Vein endothelial cell (primary cell): ENCODE measurements at places on chromosomes 6 and 20. TPM values are rescaled to one million over a fixed set of nuclear protein-coding genes. Genes with fewer than 3 reads are reported as not detected.

The FBXL4 gene
- 9.8 and 14.2 TPM in 2 replicates for total RNA-seq

The IMPG1 gene
- 0.29 TPM in 1 of 2 replicates, not detected in the other for total RNA-seq

The WFDC5 gene
- total RNA-seq, result not detected in 2 replicates

The C6orf132 gene
- total RNA-seq, result 0.38 and 0.65 TPM in 2 replicates

The ZSCAN23 gene
- total RNA-seq, result 0.33 and 1.8 TPM in 2 replicates

The PAX1 gene
- total RNA-seq, result not detected in 2 replicates

The FAM162B gene
- 0.33 TPM in 1 of 2 replicates, not detected in the other for total RNA-seq

The PTK7 gene
- 12.0 and 35.6 TPM in 2 replicates for total RNA-seq

The LINC00237 gene
- total RNA-seq, result not detected in 2 replicates

The CGA gene
- total RNA-seq, result not detected in 2 replicates

The C20orf204 gene
- 3.6 and 3.9 TPM in 2 replicates for total RNA-seq

The GRM1 gene
- 0.10 TPM in 1 of 2 replicates, not detected in the other for total RNA-seq

The RBPJL gene
- not detected in 2 replicates for total RNA-seq

The PPP1R11 gene
- total RNA-seq, result 34.6 and 35.3 TPM in 2 replicates

The PLN gene
- total RNA-seq, result not detected in 2 replicates

The ETV7 gene
- total RNA-seq, result 0.33 and 0.48 TPM in 2 replicates

The ZSCAN9 gene
- 16.7 and 20.6 TPM in 2 replicates for total RNA-seq

The FRK gene
- under 0.01 and 0.10 TPM in 2 replicates for total RNA-seq

The NMBR gene
- total RNA-seq, result under 0.01 TPM in 1 of 2 replicates, not detected in the other

The PRPH2 gene
- 0.48 and 1.3 TPM in 2 replicates for total RNA-seq

The MTFR2 gene
- 2.0 and 4.8 TPM in 2 replicates for total RNA-seq

The ZFAND3 gene
- total RNA-seq, result 17.4 and 19.3 TPM in 2 replicates

The CGAS gene
- 3.3 and 6.3 TPM in 2 replicates for total RNA-seq

The ID4 gene
- total RNA-seq, result not detected in 2 replicates

The BFSP1 gene
- total RNA-seq, result 3.3 and 4.9 TPM in 2 replicates

The SENP6 gene
- 87.2 and 122 TPM in 2 replicates for total RNA-seq

The DDX39B gene
- 458 and 488 TPM in 2 replicates for total RNA-seq

The OR2H2 gene
- total RNA-seq, result not detected in 2 replicates

The FAM217A gene
- not detected in 2 replicates for total RNA-seq

The C20orf202 gene
- total RNA-seq, result 0.33 TPM in 1 of 2 replicates, not detected in the other

The COL11A2 gene
- 0.19 and 0.33 TPM in 2 replicates for total RNA-seq

The VWA7 gene
- 0.10 and 0.65 TPM in 2 replicates for total RNA-seq

The TFAP2D gene
- not detected in 2 replicates for total RNA-seq

The TGM2 gene
- total RNA-seq, result 938 and 1,115 TPM in 2 replicates

The PBOV1 gene
- total RNA-seq, result not detected in 2 replicates

The RCAN2 gene
- total RNA-seq, result 0.33 and 1.5 TPM in 2 replicates

The PTK6 gene
- not detected in 2 replicates for total RNA-seq

The ASF1A gene
- total RNA-seq, result 23.8 and 26.2 TPM in 2 replicates

The SRXN1 gene
- total RNA-seq, result 43.9 and 52.3 TPM in 2 replicates

The THBS2 gene
- 1.1 and 2.0 TPM in 2 replicates for total RNA-seq

The TOP1 gene
- total RNA-seq, result 16.3 and 25.5 TPM in 2 replicates

The SOX18 gene
- total RNA-seq, result 52.4 and 56.8 TPM in 2 replicates

The KCNK16 gene
- not detected in 2 replicates for total RNA-seq

The SCAF8 gene
- 35.1 and 38.5 TPM in 2 replicates for total RNA-seq
